Cardiac muscle cell (in vitro differentiated cells and primary cell): ENCODE measurements at places on chromosomes 12 and 14. TPM values are rescaled to one million over a fixed set of nuclear protein-coding genes. Genes with fewer than 3 reads are reported as not detected.
A peak's percentile ranks its signal among the peaks of the same experiment; 100 is the strongest.

CLEC9A gene
- polyA plus RNA-seq: not detected in 2 replicates

OVCH1 gene
- polyA plus RNA-seq: not detected in 2 replicates

DHH gene
- not detected in 2 replicates for polyA plus RNA-seq

KRT3 gene
- polyA plus RNA-seq: not detected in 2 replicates

POTEG gene
- polyA plus RNA-seq: not detected in 2 replicates

- DNase-seq: no peak
Measured at GRCh38 chr14:92461891-92462290, 51.7 kb upstream of the RIN3 start.

GRCh38 chr14:21300892-21301291 lies 21.0 kb downstream of the RPGRIP1 start:
- DNase-seq: peak; percentile 58

DNA sequence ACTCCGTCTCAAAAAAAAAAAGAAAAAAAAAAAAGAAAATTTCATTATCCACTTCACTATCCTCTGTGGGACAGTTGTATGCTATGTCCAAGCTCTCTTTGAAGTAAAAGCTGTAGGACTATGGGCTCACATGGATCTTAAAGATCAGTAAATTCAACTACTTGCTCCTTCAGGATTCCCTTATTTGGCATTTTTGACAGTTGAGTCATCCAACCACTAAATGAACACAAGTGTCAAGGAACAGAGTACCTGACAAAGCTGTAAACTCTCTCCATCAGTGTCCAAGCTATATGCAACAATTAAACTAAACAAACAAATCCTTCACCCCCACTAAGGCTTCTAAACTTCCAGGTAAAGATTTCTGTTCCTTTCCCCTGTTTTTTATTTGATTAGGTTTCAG lies 177.0 kb downstream of the CEP128 start:
- DNase-seq: no peak
